ENCODE measurements at places on chromosomes 6 and 20.

GRCh38 chr6:54801669-54802068, 44.9 kb upstream of the FAM83B start:
- no peak for DNase-seq

GRCh38 chr20:33400812-33401183, 521 bp downstream of the CDK5RAP1 start:
- no peak for DNase-seq

GRCh38 chr6:14031516-14031915, 86.1 kb upstream of the CD83 start:
- DNase-seq: no peak

DNA sequence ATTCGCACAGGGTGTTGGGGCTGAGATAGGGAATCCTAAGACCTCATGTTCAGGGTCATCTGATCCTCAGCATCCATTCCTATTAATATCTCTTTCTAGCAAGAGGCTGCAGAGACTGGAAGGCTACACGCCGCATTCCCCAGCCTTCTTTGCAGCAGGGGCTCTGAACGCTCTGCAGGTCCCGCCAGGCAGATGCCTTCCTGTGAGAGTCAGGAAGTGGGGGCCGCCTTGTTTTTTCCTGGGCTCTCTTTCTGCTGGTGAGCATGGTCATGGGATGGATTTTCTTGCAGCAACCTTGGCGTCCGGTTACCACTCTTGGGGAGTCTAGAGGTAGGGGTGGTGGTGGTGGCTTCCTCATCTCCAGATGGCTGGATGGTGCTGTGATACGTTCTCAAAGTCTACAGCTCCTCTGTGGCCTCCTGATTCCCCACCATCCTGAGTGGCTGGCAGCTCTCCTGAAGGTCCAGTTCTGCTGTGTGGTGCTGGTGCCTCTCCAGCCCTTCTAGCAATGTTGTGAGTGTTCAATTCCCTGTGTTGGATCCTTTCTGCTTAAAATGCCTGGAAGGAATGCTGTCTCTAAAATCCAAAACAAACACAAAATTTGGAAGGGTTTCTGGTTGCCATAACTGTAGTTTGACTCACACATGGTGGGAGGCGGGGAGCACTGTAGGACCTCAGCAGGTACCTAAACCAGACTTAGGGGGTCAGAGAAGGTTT, 111.9 kb downstream of the CEBPB start:
- DNase-seq: peak; percentile 39

DNA sequence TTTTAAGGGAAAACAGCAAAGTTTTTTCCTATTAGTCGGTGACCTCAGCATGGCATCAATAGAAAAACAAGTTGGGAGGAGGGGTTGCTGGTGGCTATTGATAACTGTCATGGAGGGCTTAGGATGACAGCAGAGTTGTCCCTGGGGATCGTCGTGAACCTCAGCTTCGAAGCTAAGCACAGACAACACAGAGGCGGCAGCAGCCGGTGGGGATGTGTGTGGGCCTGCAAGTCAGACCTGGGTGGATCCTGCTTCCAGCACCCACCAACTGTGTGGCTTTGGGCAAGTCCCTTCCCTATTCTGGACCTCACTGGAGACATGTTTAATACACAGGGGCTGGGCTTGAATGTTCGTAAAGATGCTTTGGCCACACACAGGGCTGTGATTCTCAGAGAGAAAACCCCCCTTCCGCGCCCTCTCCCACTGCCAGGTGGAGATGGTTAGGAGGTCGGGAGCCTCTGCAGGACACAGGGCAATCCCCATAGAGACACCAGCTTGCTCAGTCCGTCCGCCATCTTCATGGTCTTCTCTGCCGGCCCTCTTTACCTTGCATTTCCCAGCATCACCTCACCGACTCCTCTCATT, 83.1 kb upstream of the TOX2 start:
- no peak for DNase-seq

- no peak for DNase-seq
Measured at GRCh38 chr6:22838345-22838744, 269.0 kb downstream of the HDGFL1 start.

DNA sequence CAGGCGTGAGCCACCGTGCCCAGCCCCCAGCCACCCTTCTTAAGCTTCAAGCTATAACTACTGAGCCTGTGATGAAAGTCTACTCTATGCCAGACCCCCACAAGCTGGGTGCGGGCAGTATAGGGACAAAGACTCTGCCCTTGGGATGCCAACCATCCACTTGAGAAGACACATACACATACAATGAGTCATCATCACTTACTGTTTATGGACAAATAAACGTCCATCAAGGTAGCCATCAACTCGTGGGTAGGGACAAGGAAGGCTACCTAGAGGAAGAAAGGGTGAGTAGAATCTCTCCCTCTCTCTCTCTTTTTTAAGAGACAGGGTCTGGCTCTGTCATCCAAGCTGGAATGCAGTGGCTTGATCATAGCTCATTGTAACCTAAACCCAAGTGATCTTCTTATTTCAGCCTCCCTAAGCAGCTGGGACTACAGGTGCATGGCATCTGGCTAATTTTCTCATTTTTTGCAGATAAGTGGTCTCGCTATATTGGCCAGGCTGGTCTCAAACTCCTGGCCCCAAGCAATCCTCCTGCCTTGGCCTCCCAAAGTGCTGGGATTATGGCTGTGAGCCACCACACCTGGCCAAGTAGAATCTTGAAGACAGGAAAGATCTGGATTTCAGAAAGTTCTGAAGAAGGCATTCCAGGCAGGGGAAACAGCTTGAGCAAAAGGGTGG, 2.6 kb upstream of the TP53INP2 start:
- no peak for DNase-seq

DNA sequence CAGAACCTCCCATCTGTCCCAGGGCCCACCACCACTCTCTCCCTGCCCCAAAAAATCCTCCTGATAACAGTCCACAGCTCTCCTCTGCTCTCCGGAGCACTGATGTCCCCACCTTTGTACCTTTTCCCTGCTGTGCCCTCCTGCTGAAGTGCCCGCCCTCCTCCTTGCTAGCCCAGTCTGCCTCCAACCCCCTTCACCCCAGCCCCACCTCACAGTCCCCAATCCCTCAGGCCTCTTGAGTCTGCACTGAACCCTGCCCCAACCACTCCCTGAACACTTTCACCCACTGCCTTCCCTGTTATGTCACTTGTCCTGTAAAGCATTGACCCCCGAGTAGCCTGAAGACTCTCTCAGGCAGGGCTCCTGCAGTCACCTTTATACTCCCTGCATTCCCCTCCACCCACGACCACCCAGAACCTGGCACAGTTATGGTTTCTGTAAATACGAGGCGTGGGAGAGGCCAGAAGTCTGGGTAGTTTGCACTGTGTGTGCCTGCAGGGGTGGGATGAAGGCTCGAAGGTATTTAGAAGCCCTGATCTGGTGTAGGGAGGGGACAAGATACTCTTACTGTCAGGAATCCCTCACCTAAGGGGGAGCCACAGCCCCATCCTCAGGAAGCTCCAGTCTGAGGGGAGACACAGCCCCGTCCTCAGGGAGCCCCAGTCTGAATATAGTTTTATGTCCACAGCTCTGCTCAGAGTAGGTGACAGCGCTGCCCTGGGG, 5.4 kb downstream of the GLP1R start:
- no peak for DNase-seq

DNA sequence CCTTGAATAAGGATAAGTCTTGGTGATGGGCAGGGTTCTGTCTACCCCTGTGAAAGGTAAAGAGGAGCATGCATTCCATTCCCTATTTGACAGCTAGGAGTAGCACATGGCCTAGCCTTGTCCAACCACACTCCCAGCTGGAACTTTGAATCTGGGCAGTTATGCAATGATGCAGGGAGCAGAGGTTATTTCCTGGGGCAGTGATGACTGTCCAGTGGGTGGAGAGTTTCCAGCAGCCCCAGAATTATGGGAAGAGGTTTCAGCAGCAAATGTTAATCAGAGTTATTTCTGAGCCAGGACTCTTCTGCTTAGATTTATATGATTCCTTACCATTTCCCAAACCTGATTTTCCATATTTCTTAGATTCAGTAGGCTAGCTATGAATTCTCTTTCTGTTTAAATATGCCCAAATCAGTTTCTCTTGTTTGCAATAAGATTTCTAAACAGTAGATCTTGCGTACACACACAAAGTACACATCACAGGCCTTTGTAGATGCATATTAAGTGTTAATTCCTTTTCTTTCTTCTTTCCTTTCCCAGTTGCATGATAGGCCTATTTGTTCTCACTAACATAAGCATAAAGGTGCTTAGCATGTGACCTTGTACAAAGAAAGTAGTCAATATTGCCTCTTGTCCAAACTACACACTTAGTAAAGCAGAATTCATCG, 17.3 kb upstream of the TXLNB start:
- DNase-seq: no peak

- DNase-seq: no peak
Measured at GRCh38 chr6:106823732-106824351, 150.7 kb downstream of the CD24 start.

DNA sequence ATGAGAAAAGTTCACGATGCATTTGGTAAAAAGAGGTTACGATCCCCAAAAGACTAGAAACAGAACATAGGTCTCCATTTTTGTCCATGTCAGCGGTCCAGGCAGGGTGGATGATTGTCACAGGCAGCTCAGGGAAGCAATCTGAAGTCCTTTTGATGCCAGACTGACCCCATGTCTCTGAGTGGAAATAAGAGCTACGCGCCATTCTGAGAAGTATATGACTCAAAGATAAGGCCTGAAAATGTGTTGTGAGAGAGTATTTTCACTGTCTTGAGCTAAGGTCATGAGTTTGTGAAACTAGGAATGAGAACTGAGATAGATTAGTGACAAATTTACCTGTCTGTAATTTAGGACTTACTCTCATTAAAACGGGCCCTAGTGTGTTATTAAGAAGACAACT, 69.5 kb downstream of the LYRM4 start:
- DNase-seq: no peak

DNA sequence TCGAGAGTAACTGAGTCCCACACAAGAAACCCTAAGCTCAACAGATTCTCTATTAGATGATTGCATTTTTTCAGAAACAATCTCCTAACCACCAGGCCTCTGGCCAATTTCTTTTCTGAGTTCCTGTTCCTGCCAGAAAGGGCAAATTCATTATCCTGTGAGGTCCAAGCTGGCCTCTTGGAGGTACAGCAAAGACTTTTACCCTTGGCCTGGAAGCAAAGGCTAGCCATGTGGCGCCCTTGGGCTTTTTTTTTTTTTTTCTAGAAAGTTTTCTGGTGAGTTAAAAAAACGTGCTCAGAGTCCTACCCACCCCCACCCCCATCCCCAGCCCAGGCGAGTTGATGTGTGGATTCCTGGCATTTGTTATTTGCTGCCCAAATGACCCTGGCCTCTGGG, 59.0 kb upstream of the EEF1A1 start:
- DNase-seq: peak; percentile 38

DNA sequence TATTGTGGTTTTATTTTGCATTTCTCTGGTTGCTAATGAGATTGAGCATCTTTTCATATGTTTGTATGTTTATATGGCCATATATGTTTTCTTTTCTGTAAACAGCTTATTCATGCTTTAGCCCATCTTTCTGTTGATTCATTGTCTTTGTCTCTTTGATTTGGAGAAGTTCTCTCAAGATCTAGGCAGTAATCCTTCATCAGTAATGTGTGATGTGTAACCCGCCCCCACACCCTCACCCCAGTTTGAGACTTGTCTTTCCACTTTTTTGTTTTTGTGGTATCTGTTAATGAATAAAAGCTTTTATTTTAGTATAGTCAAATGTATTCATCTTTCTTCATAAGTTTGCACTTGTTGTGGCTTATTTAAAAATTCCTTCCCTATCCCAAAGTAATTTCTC, 26.0 kb downstream of the ZC3H12D start:
- DNase-seq: no peak

- no peak for DNase-seq
Measured at GRCh38 chr6:147567141-147567805, 58.8 kb downstream of the SAMD5 start.
